ENCODE measurements at places on chromosomes 3 and 15.
A peak's percentile ranks its signal among the peaks of the same experiment; 100 is the strongest.

DNA sequence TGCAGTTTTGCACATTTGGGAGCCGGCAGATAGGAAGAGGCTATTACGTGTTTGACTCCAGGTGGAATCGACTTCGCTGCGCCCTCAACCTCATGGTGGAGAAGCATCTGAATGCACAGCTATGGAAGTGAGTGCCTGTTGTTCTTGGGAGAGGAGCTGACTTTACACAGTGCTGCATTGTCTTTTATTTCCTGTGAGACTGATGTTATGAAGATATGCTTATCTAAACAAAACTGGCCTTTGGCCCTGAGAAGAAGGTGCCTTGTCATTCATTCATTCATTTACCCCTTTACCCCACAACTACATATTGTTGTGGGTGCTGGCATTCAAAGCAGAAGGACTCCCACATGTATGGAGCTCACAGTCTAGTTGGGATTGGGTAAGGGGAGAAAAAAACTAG, 32.6 kb downstream of the PSMD6 start:
- DNase-seq, result peak; percentile 54

- no peak for DNase-seq
Measured at GRCh38 chr3:197428117-197428801, 127.5 kb downstream of the BDH1 start.

DNA sequence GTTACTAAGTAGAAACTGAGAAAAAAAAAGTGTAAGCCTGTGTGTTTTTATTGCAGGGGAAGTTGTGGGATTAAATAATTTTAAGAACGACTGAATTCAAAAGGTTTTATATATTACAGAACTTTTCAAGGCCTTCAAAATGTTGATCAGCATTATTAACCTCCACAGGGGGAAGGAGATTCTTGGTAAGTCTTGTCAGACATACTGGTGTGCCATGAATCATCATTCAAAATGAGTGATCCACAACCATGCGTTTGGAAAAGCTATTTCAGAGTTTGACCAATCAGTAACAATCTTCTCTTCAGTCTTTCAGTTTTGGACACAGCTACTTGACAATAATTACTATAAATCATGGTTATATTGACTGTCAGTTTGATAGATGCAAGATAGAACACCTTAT, 70.2 kb downstream of the ADAMTS9 start:
- no peak for DNase-seq

DNA sequence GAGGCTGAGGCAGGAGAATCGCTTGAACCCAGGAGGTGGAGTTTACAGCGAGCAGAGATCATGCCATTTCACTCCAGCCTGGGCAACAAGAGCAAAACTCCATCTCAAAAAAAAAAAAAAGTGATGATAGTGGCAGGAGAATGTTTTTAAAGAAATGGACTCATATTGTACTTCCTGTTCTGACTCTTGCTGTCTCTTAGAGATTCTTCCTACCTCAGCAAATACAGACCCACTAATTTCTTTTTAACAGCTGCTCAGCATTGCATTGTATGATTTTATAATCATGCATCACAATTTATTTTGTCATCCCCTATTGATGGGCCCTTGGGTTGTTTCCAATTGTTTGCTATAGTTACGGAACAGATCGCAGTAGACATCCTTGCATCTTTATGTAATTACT, 8.8 kb upstream of the ANKDD1A start:
- DNase-seq, result no peak

GRCh38 chr3:42684632-42685362, 540 bp upstream of the KLHL40 start:
- DNase-seq, result no peak

GRCh38 chr3:99871231-99872045, 53.8 kb downstream of the CMSS1 start:
- no peak for DNase-seq

GRCh38 chr15:99137111-99137546, 32.2 kb downstream of the SYNM start:
- no peak for DNase-seq

GRCh38 chr3:27680517-27681246, 41.4 kb downstream of the EOMES start:
- no peak for DNase-seq

DNA sequence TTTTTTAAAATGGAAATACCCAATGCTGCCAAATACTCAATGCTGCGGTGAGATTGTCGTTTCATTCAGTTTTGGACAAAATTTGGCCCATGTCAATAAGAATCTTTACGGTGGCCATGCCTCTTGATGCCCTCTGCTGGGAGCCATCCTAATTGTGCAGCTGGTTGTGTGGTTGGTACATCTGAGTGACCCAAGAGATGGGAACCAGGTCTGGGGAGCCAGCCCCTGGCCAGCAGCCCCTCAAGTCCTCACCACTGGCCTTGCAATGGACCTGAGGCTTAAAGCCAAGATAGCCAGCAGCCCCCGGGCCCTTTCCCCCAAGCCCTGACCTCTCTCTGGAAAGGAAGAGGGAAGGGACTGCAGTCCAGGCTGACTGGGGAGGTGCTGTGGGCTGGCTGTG, 36.4 kb upstream of the ESYT3 start:
- DNase-seq, result peak; percentile 50

GRCh38 chr3:16142350-16143025, 32.0 kb upstream of the GALNT15 start:
- no peak for DNase-seq

- no peak for DNase-seq
Measured at GRCh38 chr3:158950178-158950901, 148.5 kb downstream of the MFSD1 start.

- DNase-seq, result no peak
Measured at GRCh38 chr15:22257047-22258008, 177.0 kb downstream of the OR4M2 start.

DNA sequence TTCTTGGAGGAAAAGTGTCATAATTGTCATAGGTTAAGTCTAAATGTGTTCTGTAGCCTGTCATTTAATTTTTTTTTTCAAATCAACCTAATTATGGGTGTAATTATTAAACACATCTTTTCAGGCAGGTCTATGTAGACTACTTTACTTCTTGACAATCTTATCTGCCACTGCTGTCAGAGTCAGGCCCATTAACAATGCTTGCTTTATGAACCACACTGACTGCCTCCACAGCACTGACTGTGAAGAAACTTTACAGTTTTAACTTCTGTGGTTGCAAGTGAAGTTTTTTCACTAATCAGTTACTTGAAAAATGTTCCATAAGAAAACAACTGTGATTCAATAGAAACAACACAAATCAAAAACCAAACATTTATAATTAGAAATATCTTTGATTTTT, 407.8 kb downstream of the PLCL2 start:
- DNase-seq, result peak; percentile 13

DNA sequence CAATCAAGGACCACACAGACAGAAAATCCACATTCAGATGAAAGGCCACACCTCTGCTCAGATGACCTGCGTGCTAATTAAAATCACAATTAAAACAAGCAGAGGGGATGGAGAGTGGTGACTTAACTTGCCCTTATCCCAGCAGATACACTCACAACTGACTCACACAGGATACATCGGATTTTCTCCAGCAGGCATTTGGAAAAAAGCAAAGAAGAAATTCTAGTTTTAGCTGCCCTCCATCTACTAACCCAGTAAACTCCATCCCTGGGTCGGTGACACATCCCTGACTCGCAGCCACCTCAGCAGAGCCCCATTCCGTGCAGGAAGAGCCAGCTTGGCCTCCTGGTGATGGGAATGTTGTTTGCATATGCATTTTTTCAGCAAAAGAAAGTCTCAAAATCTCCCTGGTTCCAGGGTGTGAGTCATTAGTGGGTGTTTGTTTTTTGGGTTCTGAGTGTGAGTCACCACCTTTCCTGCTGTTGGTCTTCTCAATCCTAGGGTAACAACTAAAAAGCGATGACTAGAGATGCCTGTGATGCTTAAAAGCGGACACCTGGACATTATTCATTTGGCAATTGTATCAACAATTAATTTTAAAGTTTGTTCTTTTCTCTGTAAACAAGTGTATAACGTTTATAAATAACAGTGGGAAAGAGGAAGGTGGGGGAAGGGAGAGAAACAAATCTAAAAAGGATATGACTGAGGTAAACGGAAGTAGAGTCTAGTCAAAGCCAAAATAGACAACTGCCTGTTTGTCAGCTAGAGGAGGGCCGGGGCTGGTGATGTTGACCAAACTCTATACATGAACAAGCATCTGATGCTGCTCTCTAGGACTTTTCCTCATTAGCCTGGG, 49.8 kb upstream of the SLC4A7 start:
- peak; percentile 39 for DNase-seq

Measured in SK-MEL-5 (cell line).